Right renal cortex interstitium (tissue), 3 donors: ENCODE measurements at places on chromosomes 13 and 19.

GRCh38 chr13:59542303-59542702 lies 621.4 kb downstream of the DIAPH3 start:
- no peak for DNase-seq

DNA sequence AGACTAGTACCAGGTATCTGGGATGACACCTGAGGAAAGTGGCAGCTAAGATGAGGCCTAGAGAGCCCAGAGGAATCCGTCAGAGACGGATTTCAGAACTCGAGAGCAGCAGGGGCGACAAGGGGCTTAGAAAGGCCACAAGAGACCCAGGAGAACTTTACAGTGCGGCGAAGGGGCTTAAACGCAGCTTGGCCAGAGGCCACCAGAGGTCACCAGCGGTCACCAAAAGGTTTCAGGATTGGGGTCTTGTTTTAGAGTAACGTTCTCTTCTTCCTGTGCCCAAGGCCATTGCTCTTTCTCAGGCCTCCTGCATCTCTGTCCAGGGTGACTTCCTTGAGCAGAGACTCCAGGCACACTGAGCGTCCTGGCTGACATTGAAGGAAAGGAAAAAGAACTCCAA lies 2.2 kb downstream of the ZSCAN22 start:
- DNase-seq, result no peak

DNA sequence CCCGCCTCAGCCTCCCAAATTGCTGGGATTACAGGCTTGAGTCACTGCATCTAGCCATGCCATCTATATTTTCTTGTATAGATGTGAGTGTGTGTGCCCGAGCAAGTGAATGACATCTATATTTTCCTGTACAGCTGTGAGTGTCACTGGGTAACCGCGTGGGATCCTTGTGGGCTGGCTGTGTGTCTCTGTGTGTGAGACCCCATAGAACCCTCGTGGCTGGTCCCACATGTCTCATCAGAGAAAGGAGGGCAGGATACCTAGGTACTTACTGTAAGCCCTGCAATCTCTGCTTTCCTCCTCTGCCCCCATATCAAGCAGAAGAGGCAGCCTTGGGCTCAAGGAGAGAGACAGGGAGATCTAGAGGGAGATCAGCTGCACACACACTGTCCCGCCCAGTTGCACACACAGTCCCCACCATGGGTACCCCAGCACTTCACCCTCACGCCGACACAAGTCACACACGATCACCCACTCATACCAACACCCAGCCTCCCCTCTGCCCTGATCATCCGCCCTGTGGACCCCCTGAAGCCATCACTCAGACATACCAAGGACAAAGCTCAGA lies 655 bp downstream of the DENND1C start:
- DNase-seq, result no peak

GRCh38 chr13:99469041-99469440 lies 32.2 kb upstream of the TM9SF2 start:
- no peak for DNase-seq

DNA sequence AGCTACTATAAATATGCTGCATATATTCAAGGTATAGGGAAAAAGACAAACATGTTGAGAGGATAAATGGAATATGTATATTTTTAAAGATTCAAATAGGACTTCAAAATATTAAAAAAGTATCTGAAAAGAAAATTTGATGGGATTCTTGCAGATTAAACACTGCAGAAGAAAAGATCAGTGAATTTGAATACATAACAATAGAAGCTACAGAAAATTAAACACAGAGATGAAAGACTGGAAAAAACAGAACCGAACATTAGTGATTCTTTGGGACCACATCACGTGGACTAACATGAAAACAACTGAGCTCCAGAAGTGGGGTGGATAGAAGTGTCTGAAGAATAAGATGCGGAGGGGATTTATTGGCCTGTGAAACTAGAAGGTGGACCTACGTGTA lies 217.2 kb downstream of the RFC3 start:
- DNase-seq, result no peak

DNA sequence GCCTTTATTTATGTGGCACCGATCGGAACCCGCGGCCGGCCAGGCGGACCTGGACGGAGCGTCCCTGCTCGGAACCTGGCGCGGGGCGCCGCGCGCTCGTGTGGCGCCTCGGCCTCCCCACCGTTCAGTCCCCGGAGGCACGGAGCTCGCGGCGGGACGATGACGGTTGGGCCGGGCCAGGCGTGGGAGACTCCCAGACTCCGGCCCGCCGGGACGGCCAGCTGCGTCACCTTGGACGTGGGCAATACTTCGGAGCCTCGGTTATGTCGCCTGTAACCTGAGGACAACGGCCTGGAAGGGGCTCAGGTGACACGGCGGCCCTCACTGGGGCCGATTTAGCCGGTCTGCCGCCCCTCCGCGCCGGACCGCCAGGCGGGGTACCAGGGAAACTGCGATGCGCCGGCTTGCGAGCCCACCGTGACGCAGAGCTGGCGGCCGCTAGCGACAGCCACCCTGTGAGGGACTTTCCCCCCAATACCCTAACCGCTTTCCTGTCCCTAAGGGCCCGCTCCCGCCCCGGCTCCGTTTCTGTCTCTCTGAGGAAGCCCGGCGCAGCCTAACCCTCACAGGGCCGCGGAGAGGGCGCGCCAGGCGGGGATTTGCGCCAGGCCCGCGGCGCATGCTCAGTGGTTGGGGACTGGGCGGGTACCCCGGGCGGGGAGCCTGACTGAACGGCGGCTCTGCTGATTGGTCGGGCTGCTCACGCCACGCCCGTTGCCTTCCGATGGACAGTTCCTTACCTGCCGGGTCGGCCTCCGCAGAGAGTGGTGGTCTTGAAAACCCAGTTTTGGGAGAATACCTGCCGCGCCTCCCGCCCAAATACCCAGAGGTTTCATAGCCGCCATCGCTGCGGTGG lies 109.5 kb upstream of the DOCK9 start:
- DNase-seq, result peak; percentile 73

- no peak for DNase-seq
Measured at GRCh38 chr19:7918615-7919421, 1.3 kb upstream of the SNAPC2 start.

GRCh38 chr19:14943601-14944000 lies 2.3 kb downstream of the OR7C2 start:
- DNase-seq, result no peak
